ENCODE measurements at places on chromosomes 7 and 10.
A peak's percentile ranks its signal among the peaks of the same experiment; 100 is the strongest.

GRCh38 chr10:133349160-133349568, 2.0 kb downstream of the PRAP1 start:
- no peak for DNase-seq

- DNase-seq: no peak
Measured at GRCh38 chr7:3380886-3381685, 80.0 kb downstream of the SDK1 start.

DNA sequence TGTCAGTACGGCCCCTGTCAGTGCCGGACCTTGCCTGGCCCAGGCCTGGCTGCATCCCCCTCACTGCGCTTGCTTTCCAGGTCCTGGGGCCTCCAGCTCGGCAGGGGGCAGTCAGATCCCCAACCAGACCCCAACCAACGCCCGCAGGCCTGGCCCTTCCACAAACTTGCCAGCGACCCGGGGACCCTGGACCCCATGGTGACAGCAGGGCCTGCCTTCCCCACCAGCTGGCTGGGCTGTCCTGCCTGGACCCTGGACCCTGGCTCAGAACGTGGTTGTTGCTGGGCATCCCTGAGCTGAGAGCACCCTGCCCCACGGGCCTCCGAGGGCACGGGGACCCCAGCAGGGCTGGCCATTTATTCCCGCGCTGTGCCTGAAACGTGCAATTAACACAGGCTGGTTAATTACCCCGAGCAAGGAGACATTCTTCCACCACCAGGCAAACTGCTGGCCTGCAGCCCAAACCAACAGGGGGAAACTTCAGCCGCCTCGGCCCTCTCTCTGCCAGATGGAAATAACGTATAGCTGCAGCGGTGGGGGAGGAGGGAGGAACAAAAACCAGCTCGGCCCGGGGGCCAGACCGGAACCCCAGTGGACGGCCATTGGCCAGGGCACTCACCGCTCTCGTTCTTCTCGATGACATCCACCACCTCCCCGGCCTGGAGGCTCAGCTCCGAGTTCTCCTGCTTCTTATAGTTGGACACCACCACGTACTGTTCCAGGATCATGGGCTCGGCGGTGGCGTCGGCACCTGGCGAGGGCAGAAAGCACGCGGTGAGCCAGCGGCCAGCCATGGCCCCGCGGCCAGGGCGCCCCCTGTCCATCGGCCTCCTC, 167.1 kb downstream of the NEURL1 start:
- peak; percentile 69 for DNase-seq

DNA sequence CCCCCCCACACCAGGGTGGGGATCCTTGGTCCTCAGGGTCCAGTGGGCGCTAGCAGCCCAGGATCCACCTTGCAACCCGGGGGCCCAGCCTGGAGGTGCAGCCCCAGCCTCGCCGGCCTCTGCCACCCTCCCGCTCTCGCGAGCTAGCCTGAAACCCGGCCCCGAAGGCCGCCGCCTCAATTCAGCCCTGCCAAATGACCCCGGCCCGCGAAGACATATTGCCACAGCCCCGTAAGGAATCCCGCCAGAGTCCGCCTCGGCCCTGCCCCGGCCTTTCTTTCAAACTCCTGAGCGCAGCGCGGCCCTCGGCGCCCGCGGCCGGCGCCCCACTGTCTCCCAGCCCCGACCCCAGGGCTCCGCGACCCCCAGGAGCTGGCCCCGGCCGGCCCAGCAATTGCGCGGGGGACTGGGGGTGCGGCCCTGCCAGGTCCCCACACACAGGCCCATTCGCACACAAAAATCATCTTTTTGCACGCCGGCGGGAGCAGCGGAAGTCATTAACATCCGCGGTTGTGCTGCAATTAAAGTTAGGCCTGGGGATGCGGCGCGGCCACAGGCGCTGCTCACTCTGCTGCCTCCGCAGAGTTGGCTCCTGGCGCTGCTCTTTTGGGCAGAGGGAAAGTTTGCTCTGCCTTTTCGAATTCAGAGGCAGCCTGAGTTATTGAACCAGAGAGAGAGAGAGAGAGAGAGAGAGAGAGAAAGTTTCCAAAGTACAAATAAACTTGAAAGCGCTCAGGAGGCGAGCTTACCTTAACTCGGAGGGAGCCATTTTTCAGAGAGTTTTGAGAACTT, 4.0 kb downstream of the HOXA5 start:
- DNase-seq: no peak

DNA sequence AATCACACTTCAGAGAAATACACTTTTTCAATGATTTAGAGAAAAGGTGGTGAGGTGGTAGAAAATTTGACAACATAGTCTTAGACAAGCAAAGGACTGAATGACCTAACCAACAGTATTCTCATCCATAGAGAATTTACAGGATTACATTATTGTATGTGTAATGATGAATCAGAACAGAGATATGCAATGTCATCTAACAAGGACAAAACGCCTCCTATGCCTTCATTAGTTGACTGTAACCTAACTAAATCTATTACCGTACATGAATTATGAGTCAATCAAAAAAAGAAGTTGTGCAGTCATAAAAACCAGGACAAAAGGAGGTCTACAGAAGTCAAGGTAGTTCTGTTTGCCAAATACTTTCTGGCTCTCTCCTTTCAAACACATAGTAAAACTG, 66.5 kb downstream of the RAB11FIP2 start:
- peak; percentile 64 for DNase-seq

DNA sequence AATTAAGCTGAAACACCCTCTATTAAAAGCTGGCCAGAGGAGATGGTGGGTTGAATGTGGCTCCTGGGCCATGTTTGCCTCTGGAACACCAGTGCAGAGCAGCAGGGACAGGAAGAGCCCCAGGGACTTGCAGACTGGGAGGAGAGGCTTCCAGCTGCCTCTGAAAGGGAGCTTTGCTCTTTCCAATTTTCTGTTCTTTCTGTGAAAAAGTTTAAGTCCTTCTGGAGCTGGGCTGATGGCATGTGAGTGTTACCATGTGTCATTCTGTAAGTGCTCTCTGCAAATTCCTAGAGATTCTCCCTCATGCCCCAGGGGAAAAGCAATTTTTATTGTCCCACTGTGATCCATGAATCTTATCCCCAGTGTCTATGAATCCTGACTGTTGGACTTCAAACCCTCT, 112.8 kb upstream of the LANCL2 start:
- no peak for DNase-seq
